ENCODE measurements at places on chromosomes 4 and X. TPM values are rescaled to one million over a fixed set of nuclear protein-coding genes. Genes with fewer than 3 reads are reported as not detected.

Gene ING2
- total RNA-seq, result 3.8 TPM

Gene CXorf51B
- not detected for total RNA-seq

Gene PORCN
- 6.5 TPM for total RNA-seq

Gene NHS
- 0.62 TPM for total RNA-seq

Gene KCNE5
- 0.36 TPM for total RNA-seq

Gene SHROOM4
- total RNA-seq, result 5.9 TPM

Gene XAGE2
- not detected for total RNA-seq

Gene ARR3
- not detected for total RNA-seq

Gene PCGF3
- total RNA-seq, result 30.6 TPM

Measured in melanocyte of skin (primary cell).